ENCODE measurements at places on chromosomes 3 and 15.

DNA sequence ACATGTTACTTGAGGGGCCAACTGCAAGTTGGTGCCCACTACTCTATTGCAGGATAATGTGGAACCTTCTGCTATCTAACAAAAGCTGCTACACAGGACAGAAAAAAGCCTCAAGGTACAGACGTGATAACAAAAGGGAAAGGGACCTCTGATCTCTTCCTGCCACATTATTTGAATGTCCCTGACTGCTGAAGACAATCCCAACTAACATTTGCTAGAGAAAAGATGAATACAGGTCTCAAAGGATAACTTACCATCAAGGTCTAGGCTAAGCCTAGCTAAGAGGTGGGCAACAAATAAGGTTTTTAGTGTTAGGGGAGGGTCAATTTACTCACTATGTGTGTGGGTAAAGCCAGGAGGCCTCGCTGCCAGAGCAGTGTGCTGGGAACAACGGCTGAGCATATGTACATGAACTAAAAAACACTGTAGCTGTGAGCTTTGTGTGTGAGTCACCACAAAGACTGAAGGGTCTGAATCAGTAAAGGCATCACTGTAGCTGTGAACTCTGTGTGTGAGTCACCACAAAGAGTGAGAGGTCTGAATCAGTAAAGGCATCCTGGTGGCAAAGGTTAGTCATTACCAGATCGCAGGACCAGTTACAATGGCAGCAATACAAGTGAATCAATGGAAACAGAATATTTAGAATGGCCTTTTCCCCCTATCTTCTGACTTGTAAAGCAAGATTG lies 111.7 kb downstream of the LMLN start:
- H3K27me3 ChIP-seq = no peaks in the 10 kb centered on the region
- no peaks in the 10 kb centered on the region for H3K4me1 ChIP-seq
- no peak overlapping the region for H3K27ac ChIP-seq

GRCh38 chr3:187769771-187770170 lies 24.5 kb upstream of the BCL6 start:
- no peak overlapping the region for H3K4me3 ChIP-seq
- no peaks in the 10 kb centered on the region for H3K36me3 ChIP-seq
- no peaks in the 10 kb centered on the region for H3K4me1 ChIP-seq
- no peak for DNase-seq
- H3K27ac ChIP-seq = no peak overlapping the region

DNA sequence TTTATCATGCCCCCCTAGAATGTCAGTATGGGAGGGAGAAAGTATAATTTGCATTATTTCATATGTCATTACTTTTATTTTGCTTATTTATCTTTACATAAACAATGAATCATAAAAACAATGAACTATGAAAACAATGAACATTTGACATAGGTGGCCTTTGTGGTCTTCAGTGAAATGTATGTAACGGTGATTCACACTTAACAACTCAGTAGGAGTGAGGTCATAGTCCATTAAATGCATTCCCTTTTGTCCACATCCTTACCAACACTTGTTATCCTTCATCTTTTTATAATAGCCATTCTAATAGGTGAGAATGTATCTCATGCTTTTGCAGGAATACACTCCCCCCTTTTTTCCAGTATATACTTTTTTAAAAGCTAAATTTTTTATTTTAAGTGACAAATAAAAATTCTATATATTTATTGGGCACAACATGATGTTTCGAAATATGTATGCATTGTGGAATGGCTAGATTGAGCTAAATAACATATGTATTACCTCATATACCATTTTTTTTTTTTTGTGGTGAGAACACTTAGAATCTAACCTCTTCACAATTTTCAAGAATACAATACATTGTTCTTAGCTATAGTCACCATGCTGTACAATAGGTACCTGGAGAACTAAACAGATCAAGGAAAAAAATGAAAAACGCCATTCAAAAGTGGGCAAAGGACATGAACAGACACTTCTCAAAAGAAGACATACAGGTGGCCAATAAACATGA lies 189.5 kb downstream of the WDR72 start:
- no peaks in the 10 kb centered on the region for H3K27me3 ChIP-seq
- no peak overlapping the region for H3K4me3 ChIP-seq
- no peaks in the 10 kb centered on the region for H3K4me1 ChIP-seq
- DNase-seq = no peak

- DNase-seq = peak; percentile 68
- H3K4me3 ChIP-seq = no peak overlapping the region
- no peaks in the 10 kb centered on the region for H3K4me1 ChIP-seq
These were observed 1.8 kb upstream of the MESD start for GRCh38 chr15:80991421-80991820.

- H3K27ac ChIP-seq = no peak overlapping the region
- H3K4me1 ChIP-seq = no peaks in the 10 kb centered on the region
- DNase-seq = no peak
- H3K27me3 ChIP-seq = no peaks in the 10 kb centered on the region
- H3K36me3 ChIP-seq = no peaks in the 10 kb centered on the region
These were observed 131.2 kb downstream of the RAP2B start for GRCh38 chr3:153293265-153293664.

GRCh38 chr3:151468284-151468917 lies 7.5 kb upstream of the IGSF10 start:
- no peak overlapping the region for H3K4me3 ChIP-seq
- H3K27me3 ChIP-seq = no peaks in the 10 kb centered on the region
- DNase-seq = no peak
- H3K36me3 ChIP-seq = no peaks in the 10 kb centered on the region

DNA sequence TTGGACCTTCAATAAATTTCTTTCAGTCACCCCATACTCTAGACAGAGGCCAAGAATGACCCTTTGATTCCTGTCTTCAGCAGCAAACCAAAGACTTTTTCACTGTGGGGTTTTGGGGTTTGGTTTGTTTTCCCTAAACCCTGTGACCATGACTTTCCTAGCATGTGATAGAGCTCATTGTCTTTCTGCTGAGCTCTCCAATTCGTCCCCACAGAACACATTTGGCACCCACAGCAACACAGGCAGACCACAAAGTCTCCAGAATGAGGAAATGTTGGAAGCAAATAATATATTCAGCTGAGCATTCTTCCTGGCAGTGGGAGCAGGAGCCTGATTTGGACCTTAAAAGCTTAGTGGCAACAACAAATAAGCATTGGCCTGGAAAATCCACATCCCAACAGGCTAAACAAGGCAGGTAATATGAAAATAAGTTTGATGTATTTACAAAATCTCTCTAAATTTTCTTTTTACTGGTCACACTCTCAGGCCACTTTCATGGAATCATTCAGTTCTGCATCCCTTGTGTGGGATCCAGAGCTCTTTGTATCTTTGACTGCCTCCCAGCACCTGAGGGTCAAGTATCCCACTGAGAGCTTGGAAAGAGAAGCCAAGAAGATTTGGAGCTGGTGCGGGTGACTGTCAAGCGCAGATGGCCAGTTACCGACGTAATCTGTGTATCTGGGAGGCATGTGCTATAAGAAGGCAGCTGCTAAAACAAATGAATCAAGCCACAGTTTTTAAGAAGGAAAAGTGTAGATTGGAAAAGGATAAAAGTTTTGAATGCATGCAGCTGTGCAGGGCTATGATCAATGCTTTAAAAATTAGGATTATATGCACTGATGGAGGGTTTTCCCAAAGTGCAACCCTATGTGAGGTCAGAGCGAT lies 36.5 kb upstream of the CPB1 start:
- no peak for DNase-seq
- H3K4me1 ChIP-seq = no peaks in the 10 kb centered on the region
- H3K36me3 ChIP-seq = no peaks in the 10 kb centered on the region
- H3K27me3 ChIP-seq = no peaks in the 10 kb centered on the region
- no peak overlapping the region for H3K27ac ChIP-seq
- H3K4me3 ChIP-seq = no peak overlapping the region

DNA sequence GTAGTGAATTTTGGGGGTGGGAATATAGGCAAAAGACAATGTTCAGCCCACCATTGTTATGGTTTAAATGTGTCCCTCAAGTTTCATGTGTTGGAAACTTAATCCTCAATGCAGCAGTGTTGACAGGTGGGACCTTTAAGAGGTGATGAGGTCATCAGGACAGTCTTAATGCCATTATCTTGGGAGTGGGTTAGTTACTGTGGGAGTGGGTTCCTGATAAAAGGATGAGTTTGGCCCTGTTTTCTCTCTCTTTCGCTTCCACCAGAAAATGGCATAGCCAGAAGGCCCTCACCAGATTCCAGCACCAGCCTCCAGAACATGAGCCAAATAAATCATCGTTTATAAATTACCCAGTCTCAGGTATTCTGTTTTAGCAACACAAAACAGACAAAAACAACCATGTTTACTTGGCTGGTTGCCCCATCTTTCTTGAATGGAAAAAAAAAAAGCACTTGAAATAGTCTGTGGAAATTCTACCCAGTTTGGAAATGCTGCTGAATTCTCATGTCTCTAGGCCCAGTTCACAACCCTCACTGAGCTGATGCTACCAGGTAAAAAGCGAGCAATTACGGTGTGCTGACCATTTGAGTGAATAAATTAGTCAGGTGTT lies 31.0 kb upstream of the MFSD1 start:
- no peak for DNase-seq
- no peak overlapping the region for H3K27ac ChIP-seq
- no peak overlapping the region for H3K4me3 ChIP-seq
- no peaks in the 10 kb centered on the region for H3K36me3 ChIP-seq
- H3K4me1 ChIP-seq = no peaks in the 10 kb centered on the region

- no peaks in the 10 kb centered on the region for H3K36me3 ChIP-seq
- no peak for DNase-seq
- no peaks in the 10 kb centered on the region for H3K27me3 ChIP-seq
- H3K4me1 ChIP-seq = peaks cover 10% of the 10 kb centered on the region
- H3K4me3 ChIP-seq = peak overlapping the region; percentile 28
- peak overlapping the region; percentile 59 for H3K27ac ChIP-seq
These were observed 13.7 kb upstream of the TLE3 start for GRCh38 chr15:70111203-70112073.

- no peaks in the 10 kb centered on the region for H3K27me3 ChIP-seq
- no peak for DNase-seq
- no peak overlapping the region for H3K4me3 ChIP-seq
- H3K4me1 ChIP-seq = no peaks in the 10 kb centered on the region
- peaks cover 4% of the 10 kb centered on the region for H3K36me3 ChIP-seq
These were observed 55.1 kb upstream of the POLR2M start for GRCh38 chr15:57651445-57651844.

- H3K36me3 ChIP-seq = no peaks in the 10 kb centered on the region
- no peaks in the 10 kb centered on the region for H3K27me3 ChIP-seq
- H3K27ac ChIP-seq = no peak overlapping the region
- DNase-seq = no peak
- H3K4me3 ChIP-seq = no peak overlapping the region
These were observed 21.3 kb upstream of the BNC1 start for GRCh38 chr15:83305704-83306291.

DNA sequence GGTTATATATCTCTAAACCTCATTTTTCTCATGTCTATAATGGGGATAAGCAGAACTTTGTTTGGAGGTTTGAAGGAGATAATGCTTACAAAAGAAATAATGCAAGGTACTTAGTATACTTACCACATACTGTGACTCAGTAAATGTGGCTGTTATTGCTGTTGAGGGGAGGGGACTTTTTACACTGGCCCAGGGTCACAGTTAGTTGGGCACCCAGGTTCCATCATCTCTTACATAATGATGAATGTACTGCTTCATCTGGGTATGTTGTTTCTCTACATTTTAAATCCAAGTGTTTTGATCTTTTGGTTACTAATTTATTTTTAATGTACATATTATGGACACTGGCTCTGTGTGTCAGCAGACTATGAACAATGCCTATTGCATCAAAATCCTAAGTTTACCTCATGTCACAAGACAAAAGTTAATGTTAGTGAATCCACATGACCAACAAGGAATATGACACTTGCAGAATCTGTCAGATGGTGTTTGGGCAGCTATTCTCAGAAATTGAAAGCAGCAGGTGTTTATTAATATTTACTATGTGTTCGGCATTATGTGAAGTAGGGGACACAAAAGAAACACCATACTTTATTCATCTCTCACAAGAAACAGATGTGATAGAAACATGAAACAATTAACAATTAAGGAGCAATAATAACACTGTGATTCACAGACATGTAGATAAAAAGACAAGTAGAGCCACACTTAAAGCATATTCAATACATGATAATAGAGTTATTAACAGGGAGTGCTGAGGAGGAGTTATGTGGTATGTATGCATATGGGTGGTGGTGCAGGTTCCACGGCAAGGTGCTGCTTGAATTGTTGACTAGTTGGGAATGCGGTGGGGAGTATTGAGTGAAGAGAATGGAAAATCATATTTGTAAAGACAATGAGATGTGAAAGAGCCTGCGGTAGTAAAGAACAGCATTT lies 109.7 kb downstream of the GALK2 start:
- no peak for DNase-seq
- peaks cover 32% of the 10 kb centered on the region for H3K36me3 ChIP-seq
- H3K27me3 ChIP-seq = no peaks in the 10 kb centered on the region
- no peak overlapping the region for H3K4me3 ChIP-seq

DNA sequence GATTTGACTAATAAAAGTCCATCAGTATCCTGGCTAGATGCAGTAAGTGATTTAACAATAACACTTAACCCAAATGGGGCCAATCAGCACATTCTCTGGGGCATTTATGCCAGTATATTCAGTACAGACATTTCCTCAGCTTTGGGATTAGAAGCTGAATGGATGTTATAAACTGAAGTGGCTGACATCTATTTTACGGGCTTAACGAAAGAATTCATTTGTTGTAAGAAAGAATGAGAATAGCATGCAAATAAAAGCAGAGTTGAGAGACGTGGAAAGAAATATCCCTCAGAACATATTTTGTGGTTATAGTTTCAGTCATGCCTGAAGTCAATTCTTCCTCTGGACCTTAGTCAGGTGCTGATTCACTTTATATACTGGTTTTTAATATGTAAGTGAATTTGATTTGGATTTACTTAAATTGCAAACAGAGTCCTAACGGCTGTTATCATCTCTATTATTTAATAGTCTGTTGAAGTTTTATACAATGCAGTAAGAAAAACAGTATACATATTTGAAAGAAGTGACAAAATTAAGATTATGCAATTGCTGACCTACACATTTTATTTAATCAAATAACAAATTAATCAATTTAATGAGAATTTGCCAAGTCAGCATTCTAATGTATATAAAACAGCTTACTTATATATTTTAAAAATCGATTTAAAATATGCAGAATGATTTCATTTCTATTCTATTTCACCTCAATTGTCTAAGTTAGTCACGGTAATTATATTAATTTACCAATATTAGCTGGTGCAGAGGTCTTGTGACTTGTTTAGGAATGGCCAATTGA lies 513.9 kb upstream of the CADM2 start:
- no peak overlapping the region for H3K27ac ChIP-seq
- DNase-seq = no peak
- no peak overlapping the region for H3K4me3 ChIP-seq

Data from Peyer's patch (tissue), 4 donors.